Suppressor macrophage treated with lipopolysaccharide for 1 hour (primary cell): ENCODE measurements at places on chromosomes 2 and 18.

- DNase-seq, result no peak
These were observed 30.5 kb downstream of the B3GNT7 start for GRCh38 chr2:231425811-231426703.

DNA sequence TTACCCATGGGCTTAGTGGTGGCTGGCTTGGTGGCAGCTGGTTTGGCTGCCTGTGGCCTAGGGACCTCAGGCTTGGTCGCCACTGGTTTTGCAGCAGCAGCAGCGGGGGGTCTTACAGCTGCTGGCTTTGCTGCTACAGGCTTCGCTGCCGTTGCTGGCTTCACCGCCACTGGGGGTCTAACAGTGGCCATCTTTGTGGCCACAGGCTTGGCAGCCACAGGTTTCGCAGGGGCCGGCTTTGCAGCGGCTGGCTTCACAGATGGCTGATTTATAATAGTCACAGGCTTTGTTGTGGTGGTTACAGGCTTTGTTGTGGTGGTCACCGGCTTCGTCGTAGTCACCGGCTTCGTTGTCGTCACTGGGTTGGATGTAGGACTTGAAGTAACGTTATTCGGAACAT lies 77.8 kb downstream of the COL6A3 start:
- no peak for DNase-seq

GRCh38 chr2:190947711-190948251 lies 66.2 kb downstream of the STAT1 start:
- DNase-seq, result peak; percentile 70

GRCh38 chr2:32697156-32697555 lies 69.3 kb downstream of the TTC27 start:
- no peak for DNase-seq

- no peak for DNase-seq
These were observed 231.7 kb upstream of the TNP1 start for GRCh38 chr2:217091531-217091930.
